ENCODE measurements at places on chromosomes 11 and 22.

- DNase-seq, result no peak
These were observed 128.4 kb downstream of the FEZ1 start for GRCh38 chr11:125367710-125368109.

DNA sequence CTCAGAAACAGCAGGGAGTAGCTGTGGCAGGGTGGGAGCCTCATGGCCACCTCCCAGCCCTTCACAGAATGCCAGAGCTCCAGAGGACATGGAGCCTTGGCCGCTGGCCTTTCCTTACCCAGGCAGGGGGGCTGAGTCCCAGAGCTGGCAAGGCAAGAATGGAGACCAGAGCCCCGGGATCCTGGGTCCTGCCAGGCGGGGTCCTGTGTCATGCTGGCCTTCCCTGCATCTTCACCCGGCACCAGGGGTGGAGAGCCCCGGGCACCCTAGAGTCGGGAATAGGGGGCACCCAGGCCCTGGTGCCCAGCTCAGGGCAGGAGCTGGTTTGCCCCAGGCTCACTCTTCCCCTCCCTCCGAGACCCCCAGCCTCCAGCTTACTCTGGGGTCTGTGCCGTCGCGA, 519.9 kb downstream of the TBC1D22A start:
- DNase-seq, result no peak

GRCh38 chr11:92180226-92180625, 44.4 kb upstream of the FAT3 start:
- no peak for DNase-seq

- DNase-seq, result no peak
These were observed 86.8 kb upstream of the TEAD1 start for GRCh38 chr11:12587333-12587991.

DNA sequence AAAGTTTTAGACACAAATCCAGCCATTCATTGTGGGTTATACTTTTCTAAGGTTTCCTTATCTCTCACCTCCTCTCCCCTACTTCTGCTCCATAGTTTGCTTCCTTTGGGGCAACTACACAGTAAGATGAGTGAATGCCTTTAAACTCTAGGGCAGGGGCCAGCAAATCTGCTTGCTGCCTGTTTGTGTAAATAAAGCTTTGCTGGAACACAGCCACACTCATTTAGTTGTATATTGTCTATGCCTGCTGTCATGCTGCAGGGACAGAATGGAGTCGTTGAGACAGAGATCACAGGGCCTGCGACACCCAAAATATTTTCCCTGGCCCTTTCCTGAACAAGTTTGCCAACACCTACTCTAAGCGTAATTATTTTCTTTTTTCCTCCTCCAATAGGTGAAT, 58.7 kb downstream of the TECTA start:
- DNase-seq, result no peak

GRCh38 chr22:38397189-38398085, 57.6 kb downstream of the KCNJ4 start:
- DNase-seq, result no peak

All from anterior cingulate cortex (tissue), 58 donors.